ENCODE measurements at places on chromosomes 16 and 17.
A peak's percentile ranks its signal among the peaks of the same experiment; 100 is the strongest.

DNA sequence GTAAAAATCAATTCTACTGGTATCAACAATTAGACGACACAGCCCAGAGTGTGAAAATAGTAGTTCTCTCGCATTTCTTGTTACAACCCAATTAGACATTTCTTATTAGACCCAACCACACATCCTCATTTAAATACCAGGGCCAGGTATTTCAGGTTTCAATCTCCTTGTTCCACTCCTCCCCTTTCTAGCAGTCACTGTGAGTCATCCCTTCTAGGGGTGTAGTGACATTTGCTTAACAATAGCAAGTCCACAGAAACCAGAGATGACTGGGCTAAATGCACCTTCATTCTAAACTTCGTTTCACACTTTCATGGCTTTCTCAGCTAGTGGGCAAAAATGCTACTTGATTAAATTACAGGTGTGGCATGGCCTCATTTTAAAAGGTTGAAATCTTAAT lies 116.9 kb upstream of the CACNG3 start:
- DNase-seq: no peak

GRCh38 chr16:63568164-63568563 lies 1531.9 kb upstream of the CDH8 start:
- DNase-seq: no peak

DNA sequence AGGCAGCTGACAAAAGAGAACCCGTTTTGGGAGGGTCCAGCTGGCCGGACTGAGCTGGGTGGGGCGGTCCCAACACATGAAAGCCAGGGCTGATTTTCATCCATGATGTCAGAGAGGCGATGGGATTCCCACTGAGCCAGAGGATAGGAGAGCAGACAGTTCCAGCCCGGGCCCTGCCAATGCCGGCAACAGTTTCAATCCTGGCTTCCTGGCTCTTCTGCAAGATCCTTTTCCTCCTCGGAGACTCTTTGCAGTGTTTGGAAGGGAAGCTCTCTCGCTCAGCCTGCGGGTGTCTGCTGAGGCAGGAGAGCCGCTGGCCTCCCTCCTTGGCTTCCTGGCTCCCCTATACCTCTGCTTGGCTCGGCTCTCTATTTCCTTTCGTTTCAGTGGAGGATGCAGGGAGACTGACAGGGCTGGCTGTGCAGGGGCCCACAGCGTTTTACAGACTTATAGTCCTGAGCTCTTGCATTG lies 145.5 kb upstream of the SOX9 start:
- peak; percentile 44 for DNase-seq

DNA sequence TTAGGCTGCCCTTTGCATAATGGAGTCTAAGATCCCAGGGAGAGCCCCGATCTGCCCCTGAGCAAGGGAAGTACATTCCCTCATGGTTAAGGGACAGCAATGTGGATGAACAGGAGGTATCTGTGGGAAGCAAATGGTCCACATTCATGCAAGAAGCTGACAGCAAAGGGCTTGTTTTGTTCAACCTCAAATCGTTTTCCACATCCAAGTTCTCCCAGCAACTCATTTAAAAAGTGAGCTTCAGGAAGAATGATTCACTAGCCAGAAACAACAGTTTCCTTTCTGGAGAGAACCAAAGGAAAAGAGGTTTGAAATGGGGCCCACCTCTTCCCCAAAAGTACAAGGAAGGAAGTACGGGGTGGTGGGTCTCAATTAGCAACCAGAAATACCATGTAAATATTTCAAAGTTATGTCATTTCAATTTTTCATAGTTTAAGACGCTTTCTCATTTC lies 9.4 kb downstream of the HSPB9 start:
- peak; percentile 63 for DNase-seq

DNA sequence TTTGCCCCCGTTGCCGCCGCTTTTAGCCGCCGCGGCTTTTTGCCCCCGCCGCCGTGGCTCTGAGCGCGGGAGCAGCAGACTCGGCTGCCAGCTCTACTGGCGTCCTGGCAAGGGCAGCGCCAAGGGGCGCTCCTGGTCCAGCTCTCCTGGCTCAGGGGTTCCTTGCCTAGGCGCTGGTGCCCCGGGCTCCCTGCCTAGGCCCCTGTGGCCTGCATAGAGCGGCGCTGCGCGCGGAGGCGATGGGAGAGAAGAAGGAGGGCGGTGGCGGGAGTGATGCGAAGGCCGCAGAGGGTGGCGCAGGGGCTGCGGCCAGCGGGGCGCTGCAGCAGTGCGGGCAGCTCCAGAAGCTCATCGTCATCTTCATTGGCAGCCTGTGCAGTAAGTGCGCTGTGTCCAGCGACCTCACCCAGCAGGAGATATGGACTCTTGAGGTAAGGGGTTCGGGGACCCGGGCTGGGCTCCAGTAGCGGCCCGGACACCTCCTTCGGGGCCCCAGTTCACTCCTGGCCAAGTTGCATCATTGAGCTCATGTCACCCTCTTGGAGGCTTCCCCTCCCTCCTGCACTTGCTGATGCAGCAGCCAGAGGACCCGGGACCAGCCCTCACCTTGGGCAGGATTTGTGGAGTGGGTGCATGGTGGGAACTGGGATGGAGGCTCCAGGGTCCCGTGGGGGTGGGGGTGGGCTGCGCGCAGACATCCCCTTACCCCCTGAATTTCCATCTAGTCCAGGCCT lies 1344.4 kb downstream of the TP53TG3F start:
- DNase-seq: no peak

DNA sequence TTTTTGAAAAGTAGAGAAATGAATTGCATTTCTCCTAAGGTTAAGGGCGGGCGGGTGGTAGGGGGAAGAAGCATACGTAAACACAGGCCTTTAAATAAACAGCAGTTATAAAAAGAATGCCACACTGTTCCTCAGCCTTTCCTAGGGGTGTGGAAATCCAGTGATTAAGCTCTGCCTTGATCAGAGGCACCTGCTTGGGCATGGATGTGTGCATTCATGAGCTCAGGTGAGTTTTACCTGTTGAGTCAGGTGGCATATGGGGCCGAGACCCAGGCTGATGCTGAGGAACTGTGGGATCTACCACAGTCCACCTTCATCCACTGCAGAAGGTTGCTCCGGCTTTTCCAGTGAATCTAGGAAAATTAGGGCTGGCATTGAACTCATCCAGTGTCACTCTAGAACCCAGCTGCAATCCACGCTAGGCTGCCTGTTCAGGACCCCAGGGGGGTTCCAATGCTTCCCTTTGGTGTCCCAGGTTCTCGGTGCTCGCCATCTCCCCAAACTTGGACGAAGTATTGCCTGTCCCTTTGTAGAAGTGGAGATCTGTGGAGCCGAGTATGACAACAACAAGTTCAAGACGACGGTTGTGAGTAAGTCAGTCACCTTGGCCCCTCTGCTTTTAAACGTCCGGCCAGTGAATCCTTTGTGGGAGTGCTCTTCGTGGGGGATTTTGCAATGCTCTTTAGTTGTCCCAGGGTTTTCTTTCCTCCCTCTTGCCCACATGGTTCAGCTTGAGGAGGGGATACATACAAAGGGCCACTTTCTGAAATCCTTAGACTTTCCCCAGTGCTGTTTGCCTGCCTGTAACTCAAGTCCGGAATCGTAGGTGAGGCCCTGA lies 72.7 kb downstream of the SDR42E1 start:
- no peak for DNase-seq

DNA sequence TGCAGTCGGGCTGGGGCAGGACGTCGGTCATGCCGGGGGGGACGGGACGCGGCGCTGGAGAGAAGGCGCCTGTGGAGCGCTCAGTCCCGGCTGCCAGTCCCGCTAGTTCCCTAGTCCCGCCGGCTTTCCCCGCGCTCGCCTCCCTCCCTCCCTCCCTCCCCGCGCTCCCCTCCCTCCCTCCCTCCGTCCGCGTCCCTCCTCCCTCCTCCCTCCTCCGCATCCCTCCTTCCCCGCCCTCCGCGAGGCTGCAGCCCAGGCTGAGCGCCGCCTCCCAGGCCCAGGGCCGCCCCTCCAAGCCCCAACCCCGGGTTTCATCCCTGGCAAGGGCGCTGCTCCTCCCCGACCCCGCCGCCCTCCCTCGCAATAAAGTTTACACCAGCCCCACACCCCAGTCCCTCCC lies 34.8 kb downstream of the TIMM22 start:
- peak; percentile 54 for DNase-seq

DNA sequence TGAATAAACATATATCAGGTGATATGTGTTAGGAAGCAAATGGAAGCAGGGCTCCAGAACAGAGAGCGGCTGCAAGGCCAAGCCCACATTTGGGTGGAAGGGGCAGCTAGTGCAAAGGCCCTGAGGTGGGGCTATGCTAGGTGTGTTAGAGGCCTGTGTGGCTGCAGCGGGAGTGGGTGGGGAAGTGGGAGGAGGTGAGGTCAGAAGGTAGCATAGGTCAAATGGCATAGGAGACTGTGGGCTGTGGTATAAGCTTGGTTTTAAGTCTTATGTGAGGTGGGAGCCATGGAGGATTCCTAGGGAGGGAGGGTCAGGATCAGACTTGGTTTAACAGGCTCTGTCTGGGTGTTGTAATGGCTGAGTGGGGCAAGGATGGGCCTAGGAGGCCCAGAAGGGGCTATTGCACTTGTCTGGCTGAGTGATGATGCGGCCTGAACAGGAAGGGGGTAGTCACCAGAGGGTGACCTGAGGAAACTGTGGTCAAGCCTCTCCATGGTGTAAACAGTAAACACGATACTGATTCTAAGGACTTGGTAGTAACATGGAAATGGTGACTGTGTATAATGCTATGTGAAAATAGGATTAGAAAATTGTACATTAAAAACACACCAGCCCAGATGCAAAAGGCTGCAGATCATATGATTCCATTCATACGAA lies 31.1 kb downstream of the RAI1 start:
- DNase-seq: peak; percentile 94

- no peak for DNase-seq
Measured at GRCh38 chr16:73399486-73399885, 351.6 kb upstream of the ZFHX3 start.

DNA sequence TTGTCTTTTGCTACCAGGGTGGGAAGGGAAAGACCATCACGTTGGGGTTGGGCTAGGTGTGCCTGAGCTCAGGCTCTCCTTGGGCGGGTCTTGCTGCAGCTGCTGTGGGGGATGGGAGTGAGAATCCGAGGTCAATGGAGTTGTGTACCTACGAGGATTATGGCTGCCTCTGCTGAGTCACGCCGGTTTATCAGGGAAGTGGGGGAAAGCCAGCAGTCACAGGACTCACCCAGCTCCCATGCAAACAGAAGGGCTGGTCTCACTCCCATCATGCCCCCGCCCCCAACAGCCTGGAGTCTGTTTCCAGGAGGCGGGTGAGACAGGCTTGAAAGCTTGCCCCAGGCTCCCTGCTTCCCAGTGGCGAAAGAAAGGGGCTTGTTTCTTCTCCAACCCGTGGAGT lies 1259.0 kb upstream of the GOT2 start:
- DNase-seq: no peak

DNA sequence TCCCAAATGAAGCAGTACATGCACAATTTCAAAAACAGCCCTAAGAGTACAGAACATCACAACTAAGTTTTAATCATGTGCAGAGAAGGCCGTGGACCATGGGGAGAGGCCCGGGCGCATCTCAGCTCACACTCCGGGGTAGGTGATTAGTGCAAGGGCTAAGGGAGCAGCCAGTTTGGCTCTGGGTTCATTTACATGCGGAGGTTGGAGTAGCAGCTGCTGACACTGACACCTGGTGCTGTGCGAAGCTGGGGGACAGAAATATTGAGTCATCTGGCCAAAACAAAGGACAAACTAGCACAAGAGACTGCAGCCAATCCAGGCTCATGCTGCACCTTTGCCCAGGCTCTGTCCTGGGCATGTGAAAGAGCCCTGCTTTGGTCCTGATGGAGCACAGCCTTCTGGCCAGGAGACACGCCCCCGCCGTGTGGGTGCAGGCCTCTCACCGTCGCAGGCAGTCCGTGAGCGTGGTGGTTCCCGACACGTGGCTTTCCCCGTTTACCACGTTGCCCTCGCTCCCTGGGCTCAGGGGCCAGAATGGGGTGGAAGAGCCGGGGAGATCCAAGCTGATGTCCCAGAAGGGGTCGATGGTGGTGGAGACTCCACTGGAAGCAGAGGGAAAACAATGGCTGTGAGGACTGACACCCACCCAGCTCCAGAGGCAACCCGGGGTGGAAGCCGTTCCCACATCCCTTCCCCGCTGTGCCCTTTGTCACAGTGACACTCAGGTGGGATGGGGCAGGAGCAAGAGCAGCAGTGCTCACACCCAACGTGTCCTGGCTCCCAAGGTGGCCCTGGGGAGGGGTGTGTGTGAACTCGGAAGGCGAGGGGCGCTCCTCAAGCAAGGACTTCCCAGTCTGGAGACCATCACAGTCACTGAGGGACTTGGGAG lies 31.9 kb downstream of the USP22 start:
- no peak for DNase-seq

- DNase-seq: no peak
Measured at GRCh38 chr17:81197831-81198490, 24.8 kb downstream of the CEP131 start.

- no peak for DNase-seq
Measured at GRCh38 chr17:9811086-9811485, 10.8 kb downstream of the GSG1L2 start.

GRCh38 chr16:77374384-77374783 lies 60.5 kb downstream of the ADAMTS18 start:
- DNase-seq: no peak

DNA sequence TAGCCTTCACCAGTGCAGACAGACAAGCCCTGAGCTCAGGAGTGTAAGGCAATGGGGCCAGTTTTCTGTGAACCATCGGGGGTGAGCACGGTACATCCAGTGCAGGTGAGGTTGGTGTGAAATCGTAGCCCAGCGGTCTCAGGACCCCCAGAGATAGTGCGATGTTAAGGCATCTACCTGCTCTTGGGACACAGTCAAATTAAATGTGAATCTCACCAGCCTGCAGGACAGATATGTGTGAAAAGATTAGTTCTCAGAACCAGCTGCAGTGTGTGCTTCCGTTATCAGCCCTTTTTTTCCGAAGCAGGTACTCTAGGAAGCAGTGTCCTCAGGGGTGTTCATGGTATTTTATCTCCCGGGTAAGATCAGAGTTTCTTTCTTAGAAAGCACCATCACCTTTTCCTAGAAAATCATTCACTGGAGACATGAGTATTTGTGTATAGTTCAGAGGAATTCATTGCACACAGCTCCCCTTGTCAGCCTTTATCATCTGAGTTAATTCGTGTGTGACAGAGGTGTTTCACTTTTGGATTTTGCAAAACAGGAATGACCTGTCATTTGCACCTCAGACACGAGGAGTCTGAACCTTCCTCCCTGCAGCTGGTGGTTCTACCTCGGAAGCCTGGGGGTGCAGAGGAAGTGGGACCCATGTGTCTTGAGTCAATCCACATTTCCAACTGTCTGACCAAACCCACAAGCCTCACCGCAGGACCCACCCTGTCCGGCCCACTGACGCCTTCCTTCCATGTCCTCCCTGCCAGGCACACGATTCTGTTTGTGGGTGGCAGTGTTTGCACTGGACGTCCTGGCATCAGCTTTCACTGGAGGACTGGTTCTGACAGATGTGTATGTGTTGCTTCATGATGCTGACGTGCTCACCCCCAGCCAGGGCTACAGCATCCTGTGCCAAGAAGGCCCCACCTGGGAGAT lies 107.8 kb downstream of the CLEC16A start:
- DNase-seq: no peak

DNA sequence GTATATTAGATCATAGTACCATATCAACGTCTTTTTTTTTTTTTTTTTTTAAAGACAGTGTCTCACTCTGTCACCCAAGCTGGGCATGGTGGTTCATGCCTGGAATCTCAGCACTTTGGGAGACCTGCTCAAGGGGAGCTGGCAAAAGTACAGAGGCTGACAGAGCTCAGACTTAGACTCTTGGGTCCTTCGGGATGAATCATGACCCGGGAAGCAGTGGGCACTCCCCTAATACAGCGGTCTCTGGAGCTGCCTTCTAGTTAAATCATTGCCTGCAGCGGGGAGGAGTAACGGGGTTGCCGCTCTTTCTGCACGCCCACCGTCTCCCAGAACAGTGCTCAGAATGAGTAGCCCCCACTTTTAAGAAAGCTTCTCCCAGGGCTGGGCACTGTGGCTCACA lies 174.4 kb downstream of the CPPED1 start:
- DNase-seq: no peak

- DNase-seq: no peak
Measured at GRCh38 chr17:48514477-48514876, 16.3 kb downstream of the HOXB1 start.

Data from fibroblast of pulmonary artery (primary cell).